H7 (cell line): ENCODE measurements at places on chromosomes 4 and X. TPM values are rescaled to one million over a fixed set of nuclear protein-coding genes. Genes with fewer than 3 reads are reported as not detected.

Gene ASB9
- 2.7 and 2.9 TPM in 2 replicates for total RNA-seq

GRCh38 chr4:105911426-105911825 lies 16.2 kb downstream of the NPNT start:
- DNase-seq = no peak

- DNase-seq = no peak
Measured at GRCh38 chr4:159632031-159632430, 529.2 kb downstream of the RAPGEF2 start.

GRCh38 chrX:101219864-101220346 lies 319 bp downstream of the DRP2 start:
- no peak for DNase-seq

Gene SLC49A3
- 2.0 and 4.1 TPM in 2 replicates for total RNA-seq
